Stimulated activated naive CD8-positive, alpha-beta T cell treated with anti-CD3 and anti-CD28 coated beads, Interleukin-15, amount 100 ng/mL, for 72 hours (primary cell): ENCODE measurements at places on chromosomes 12 and 14.

DNA sequence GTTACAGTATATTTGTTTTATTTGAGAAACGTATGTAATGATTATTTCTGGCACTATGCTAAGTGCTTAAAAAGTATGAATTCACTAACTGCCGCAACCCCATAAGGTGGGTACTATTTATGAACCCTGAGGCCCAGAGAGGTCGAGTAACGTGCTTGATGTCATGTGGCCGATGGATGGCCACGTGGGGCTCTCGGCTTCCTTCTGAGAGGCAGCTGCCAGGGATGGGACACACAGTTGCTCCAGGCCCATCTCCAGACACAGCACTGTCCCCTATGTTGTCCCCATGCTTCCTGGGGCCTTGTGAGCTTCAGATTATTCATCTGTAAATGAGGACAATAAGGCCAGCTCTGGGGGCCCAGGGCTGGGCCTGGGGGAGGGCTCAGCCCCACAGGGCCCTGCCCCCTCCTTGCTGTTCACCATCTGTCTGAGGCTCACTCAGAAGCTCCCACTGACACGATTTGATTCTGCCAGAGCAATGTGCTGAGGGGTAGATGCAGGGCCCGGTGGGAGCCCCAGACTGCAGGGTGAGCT lies 115.0 kb downstream of the CALM1 start:
- no peak for DNase-seq

DNA sequence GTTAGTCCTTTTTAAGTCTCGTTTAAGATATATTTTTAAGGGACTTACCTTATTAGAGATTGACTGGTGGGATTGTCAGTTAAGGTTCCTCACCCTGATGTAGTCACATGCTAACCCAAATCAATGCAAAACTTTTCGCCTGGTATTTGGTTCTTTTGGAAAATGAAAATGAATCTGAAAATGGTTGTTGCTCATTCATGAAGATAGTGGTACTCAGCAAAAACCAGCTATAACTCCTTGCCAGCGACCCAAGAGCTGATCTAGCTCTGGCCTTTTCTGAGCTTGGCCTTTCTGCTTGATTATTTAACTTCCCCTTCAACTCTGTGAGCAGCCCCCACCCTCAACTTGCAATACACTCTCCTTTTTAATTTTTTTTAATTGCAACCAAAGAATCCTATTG lies 85.0 kb upstream of the GTF2A1 start:
- no peak for DNase-seq

DNA sequence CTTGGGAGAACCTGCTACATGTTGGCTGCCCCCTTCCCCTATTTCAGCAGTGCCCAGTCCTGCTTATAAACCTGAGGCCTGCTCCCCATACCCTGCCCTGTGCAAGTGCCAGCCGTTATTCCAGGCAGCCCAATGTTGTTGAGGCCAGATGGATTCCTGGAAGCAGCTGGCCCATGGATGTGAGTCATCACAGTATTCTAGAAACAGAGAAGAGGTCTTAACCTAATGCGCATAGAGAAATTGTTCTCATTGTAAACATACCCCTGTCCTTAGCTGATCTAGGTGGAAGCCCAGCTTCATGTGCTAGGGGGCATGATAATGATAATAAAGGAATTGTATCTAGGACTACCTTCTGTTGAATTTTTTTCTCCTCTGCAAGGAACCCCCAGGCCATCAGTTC lies 69.7 kb downstream of the TSPAN11 start:
- no peak for DNase-seq

GRCh38 chr12:538731-539539 lies 79.2 kb downstream of the B4GALNT3 start:
- DNase-seq: no peak

GRCh38 chr12:46388427-46389021 lies 16.0 kb upstream of the SLC38A2 start:
- no peak for DNase-seq

GRCh38 chr12:12356467-12356895 lies 397 bp upstream of the BORCS5 start:
- DNase-seq: no peak

DNA sequence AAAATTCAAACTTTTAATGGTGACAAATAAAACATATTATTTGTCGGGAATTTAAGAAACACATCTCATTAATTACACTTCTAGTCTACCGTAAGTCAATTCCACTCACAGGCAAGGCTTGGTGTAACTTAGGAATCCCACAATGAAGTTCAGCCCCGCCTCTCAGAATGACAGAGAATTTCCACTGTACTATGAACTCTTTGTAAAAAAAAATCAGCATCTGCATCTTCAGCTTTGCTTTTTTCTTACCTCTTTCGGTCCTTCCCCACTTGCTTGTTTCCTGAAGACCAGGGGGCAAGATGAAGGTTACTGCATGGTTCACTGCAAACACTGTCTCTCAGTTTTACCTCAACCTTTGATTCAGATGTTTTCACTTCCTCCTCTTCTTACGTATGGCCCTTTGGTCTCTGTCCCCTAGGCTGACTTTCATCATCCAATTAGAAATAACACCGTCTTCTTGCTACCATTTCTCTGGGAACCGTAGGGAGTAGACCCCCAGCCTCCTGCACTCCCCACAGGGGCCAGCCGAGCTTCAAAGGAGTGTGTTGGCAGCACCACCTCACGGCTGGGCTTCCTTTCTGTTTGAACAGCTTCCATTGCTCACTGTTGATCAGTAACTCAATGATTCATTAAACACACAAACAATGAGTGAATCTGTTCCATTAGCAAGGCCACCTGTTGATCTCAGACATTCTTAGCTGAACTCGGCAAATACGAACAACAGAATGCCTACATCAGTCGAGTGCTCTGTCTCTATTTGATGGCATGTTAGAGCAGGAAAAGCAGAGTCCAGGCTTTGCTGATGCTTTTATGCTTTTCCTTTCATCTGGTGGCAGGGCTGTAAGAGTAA lies 343.0 kb downstream of the BMP4 start:
- DNase-seq: no peak

- no peak for DNase-seq
Measured at GRCh38 chr12:75890141-75890540, 141.4 kb downstream of the PHLDA1 start.

DNA sequence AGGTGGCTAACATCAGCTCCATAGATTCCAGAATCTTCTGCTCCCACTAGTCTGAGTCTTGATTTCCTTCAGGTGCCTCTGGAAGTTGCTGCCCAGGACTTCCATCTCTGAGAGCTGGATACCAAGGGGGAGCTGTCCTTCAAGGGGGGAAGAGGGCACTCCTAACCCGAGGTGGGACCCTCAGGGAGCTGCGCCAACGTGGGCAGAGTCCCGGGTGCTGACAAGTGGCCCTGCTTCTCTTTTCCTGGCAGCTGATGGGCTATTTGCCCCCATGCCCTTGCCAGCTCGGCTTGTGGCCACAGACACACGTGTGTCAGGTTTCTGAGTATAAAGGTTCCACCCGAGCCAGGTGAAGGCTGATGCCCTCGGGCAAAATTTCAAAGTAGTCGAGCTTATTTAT lies 272.5 kb downstream of the TTC8 start:
- DNase-seq: no peak

DNA sequence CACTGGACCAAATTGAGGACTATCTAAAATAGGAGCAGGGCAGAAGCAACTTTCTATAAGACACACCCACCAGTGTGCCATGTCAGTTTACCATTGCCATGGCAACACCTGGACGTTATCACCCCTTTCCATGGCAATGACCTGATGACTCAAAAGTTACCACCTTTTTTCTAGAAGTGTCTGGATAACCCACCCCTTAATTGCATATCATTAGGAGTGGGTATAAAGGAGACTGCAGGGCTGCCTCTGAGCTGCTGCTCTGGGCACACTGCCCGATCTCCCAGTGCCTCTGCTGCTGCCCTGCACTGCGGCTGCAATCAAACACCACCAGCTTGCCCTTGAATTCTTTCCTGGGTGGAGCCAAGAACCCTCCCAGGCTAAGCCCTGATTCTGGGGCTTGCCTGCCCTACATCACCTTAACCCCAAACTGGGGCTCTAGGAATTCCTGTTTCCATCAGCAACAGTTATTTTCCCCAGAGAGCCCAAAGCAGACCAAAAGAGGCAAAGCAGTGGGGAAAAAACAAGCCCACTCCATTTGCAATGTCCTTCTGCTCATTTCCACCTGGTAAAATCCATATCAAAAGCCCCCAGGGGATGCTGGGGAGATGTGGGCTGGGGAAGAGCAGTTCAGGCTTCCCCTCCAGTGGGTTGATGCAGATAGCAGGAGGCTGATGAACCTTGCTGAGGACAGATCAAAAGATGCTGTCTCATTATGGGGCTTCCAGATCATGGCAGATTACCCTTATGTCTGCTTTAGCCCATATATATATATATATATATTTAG lies 129.5 kb upstream of the NCOR2 start:
- DNase-seq: no peak

GRCh38 chr12:3117591-3118015 lies 40.4 kb downstream of the TSPAN9 start:
- DNase-seq: no peak

DNA sequence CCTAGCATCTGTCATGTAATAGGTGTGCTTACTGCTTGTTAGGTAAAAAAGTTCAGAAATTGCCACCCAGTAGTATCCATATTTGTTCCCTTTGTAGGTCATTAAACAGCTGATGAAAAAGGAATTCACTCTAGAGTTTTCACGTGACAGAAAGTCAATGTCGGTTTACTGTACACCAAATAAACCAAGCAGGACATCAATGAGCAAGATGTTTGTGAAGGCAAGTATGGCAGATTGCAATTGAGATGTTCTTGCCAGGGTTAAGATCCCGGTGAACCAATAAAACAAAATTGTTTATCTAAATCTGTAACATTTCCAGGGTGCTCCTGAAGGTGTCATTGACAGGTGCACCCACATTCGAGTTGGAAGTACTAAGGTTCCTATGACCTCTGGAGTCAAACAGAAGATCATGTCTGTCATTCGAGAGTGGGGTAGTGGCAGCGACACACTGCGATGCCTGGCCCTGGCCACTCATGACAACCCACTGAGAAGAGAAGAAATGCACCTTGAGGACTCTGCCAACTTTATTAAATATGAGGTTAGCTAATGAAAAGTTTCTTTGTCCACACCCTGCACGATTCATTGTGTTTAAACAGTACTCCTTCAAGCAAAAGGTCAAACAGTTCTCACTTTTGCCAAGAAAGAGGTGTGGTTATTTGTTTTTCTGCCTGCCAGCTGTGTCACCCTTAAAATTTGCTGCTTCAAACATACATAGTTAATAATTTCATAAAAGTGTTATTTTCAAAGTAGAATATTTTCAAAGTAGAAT lies 58.3 kb downstream of the ATP2A2 start:
- no peak for DNase-seq

GRCh38 chr14:54332490-54332889 lies 64.3 kb upstream of the CDKN3 start:
- no peak for DNase-seq

GRCh38 chr14:24913746-24914145 lies 136.2 kb downstream of the STXBP6 start:
- no peak for DNase-seq

- DNase-seq: no peak
Measured at GRCh38 chr14:58752771-58753201, 115.0 kb downstream of the DACT1 start.

- DNase-seq: peak; percentile 38
Measured at GRCh38 chr14:54737132-54737711, 165.4 kb downstream of the GCH1 start.

DNA sequence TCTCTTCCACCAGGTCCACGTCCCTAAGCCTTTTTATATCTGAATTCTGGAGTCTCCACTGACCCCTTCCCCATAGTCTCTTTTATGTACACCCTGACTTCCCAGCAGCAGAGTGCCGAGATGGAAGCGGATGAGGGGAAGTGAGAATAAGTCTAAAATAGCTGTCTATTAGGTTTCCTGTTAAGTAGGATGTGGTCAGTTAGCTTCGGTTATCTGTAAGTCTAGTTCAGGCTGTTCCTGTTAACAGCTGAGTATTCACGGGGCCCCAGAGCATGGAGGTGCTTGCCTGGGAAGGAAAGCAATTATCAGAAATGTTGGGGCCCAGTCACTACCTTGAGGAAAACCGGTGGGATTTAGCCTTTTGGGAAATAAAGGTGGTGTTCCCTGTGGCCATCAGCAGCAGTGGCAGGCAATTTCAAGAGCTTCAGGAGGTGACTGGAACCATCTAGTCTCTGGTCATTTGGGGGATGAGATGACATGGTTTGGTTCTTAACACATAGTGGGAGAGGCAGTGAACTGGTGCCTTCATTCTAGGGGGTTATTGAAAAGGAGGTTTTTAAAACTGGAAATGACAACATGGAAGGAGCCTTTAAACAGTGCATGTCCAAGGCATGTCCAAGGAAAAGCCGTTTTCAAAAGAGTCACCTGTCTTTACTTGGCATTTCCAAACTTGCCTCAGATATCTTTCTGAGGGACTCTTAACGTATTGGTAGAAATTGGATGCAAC lies 21.8 kb downstream of the CHST11 start:
- no peak for DNase-seq

GRCh38 chr14:24178399-24179178 lies 6.7 kb downstream of the REC8 start:
- no peak for DNase-seq

GRCh38 chr12:46507766-46508165 lies 135.2 kb upstream of the SLC38A2 start:
- no peak for DNase-seq

- DNase-seq: no peak
Measured at GRCh38 chr14:22039938-22040780, 366.5 kb upstream of the OR4E1 start.

- no peak for DNase-seq
Measured at GRCh38 chr12:101256266-101256665, 23.6 kb upstream of the UTP20 start.

GRCh38 chr12:26389343-26389742 lies 194.0 kb downstream of the SSPN start:
- DNase-seq: no peak

- DNase-seq: no peak
Measured at GRCh38 chr12:51067229-51067628, 16.2 kb downstream of the CSRNP2 start.

DNA sequence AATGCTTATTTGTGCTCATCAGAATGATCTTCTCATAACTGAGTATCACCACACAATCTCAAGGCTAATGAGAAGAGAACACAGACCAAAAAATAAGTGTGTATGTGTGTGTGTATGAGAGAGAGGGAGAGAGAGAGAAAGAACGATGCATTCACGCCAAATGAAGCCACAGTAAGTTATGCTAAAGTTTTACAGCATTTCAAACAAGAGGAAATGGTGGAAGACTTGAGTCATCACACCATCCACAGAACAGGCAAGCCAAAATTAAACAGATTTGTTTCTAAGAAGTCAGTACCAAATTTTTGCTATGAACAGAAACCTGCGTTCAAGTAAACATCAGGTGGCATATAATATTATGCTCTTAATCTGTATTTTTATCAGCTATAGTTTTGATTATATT lies 141.2 kb downstream of the MED13L start:
- no peak for DNase-seq

DNA sequence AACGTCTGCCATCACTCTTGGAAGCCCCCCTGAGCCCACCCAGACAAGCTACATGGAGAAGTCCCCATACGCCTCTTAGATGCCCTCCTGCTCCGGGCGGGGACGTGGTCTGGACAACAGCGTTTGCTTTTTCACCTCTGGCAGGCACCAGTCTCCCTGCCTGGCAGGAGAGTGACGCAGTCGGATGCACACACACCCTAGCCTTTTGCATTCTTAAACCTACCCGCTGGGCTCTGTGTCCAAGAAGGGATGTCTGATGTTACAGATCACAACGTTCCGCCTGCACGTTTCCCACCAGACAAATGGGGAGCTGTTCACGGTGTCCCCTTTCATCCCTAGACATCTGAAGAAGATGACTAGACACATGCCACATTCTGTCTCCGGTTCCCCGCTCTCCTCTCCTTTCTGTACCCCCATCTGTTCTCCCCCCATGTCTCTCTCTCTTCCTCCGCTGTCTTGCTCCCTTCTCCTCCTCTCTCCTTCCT lies 100.2 kb downstream of the RIMBP2 start:
- no peak for DNase-seq
